Esophagus muscularis mucosa (tissue), 4 donors: ENCODE measurements at places on chromosomes 2 and 18. TPM values are rescaled to one million over a fixed set of nuclear protein-coding genes. Genes with fewer than 3 reads are reported as not detected.

Gene CHST9
- total RNA-seq, result 2.0 TPM

Gene CDK5R2
- total RNA-seq, result 0.33 TPM

Gene AFF3
- total RNA-seq, result 65.2 TPM

Gene GATA6
- total RNA-seq, result 35.5 TPM

Gene LYPD6B
- not detected for total RNA-seq

Gene SIGLEC15
- not detected for total RNA-seq

Gene SLC8A1
- 157 TPM for total RNA-seq

Gene LCT
- not detected for total RNA-seq

DNA sequence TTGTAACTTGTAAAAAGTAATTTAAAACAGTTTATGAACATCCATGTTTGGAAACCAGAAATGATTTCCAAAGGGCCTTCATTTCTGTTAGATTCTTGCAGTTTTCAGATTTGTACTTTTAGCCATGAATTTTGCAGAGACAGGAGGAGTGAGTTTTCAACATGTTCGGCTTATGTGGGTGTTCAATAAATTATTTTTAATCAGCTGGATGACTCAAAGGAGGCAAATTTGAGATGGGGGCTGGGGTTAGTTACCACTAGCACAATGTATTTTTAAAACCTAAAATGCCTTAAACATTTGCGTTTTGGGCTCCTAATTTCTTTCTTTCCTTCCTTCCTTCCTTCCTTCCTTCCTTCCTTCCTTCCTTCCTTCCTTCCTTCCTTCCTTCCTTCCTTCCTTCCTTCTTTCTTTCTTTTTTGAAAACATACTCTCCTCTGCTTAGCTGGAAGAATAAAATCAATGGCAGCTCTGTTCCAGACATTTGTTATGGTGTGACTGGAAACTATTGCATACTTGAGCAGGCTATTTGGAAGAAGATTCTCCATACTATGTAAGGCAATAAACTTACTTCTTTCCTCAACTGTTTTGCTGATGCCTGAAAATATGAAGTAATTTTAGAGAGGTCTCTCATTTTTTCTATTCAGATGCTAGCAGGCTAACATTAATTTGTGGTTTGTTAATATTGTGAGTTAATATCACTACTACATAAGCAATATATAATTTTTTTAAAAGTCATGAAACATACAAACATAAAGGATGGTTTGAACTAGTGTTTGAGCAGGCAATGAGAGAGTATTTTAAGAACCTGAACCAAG lies 394.4 kb downstream of the NYAP2 start:
- DNase-seq, result no peak

DNA sequence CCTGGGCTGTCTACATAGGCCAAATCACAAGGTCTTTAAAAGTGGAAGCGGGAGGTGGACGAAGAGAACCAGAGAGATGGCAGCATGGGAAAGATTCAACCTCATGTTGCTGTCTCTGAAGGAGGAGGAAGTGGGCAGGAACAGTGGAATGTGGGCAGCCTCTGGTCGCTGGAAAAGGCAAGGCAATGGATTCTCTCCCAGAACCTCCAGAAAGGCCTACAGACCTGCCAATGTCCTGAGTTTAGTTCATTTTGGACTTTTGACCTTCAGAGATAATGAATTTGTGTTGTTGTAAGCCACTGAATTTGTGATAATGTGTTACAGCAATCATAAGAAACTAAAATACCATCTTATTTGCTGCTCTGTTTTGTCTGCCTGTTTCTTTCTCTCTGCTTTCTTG lies 122.5 kb downstream of the RNF152 start:
- no peak for DNase-seq

DNA sequence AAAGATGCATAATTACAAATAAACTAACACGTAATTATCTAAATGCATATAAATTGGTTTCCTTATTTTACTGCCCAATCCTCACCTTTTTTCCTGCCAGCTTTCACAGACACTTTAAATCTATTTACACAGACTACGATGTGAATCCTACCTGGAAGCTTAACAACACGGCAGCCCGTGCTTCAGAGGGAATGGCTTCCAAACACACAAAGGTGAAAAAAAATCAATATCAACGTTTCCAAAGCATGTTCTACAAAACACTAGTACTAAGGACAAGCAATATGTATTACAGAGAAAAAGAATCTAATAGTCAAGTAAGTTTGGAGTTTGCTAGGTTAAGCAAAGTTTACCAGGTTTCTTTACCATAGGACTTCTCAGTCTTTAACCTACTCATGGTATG lies 4.4 kb downstream of the MAP4K3 start:
- DNase-seq, result no peak

- peak; percentile 39 for DNase-seq
Observed at GRCh38 chr2:23280401-23280800, 104.6 kb upstream of the KLHL29 start.

- DNase-seq, result no peak
Observed at GRCh38 chr2:46697830-46698323, 217.7 kb downstream of the MCFD2 start.

GRCh38 chr2:8656160-8656641 lies 25.7 kb upstream of the ID2 start:
- DNase-seq, result no peak

GRCh38 chr2:153495725-153496124 lies 17.2 kb upstream of the RPRM start:
- DNase-seq, result no peak

DNA sequence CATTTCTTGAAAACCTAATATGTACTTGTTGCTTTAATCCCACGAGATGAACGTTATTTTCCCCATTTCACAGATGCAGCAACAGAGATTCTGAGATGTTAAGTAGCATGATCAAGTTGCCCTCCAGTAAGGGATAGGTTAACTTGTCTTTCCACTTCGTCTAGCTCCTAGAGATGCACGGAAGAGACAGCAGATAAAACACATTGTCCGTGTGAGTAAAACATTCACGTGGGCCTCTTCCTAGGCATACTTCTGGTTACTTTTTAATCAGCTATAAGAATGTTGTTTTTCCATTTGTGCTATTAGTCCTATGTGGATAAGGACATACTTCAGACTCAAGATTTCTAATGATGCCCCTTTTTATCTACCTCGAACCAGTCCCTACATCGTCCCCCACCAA lies 1.2 kb upstream of the ARHGAP28 start:
- no peak for DNase-seq

DNA sequence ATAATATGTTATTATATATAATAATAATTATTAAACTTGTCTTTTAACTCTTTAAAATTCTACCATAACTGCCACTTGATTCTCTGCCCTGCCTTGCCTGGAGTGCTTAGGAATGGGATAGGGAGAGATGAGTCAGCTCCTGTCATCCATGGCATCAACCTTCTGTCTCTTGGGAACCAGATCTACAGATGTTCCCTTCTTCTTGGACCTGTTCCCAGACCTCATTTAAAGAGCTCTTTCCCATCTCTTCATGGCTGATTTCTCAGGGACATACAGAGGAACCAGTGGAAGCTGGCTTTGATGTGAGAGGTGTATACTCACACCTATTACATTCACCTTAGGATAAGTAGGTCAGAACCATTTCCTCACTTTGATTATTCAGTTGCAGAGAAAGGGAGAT lies 155.3 kb upstream of the MYO3B start:
- DNase-seq, result no peak

- DNase-seq, result no peak
Observed at GRCh38 chr2:166180951-166181812, 53.4 kb upstream of the SCN1A start.

GRCh38 chr2:166282154-166282553 lies 93.6 kb downstream of the SCN9A start:
- DNase-seq, result no peak

DNA sequence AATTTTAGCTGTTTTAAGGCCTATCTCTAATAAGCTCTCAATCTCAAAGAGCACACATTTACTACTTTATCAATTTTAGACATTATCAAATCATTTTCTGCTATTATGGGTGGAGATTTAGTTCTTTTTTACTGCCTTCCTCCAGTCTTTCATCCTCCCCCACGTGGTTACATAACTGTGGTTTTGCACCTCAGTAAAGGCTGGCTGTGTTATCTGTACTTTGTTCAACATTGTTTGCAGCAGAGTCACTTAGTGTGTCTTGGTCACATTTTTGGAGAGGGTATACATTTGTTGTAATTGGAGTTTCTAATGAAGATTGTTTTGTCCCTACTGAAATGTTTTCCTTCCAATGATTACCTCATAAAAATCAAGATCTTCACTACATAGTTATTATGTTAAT lies 549.6 kb upstream of the CELF4 start:
- DNase-seq, result no peak

- DNase-seq, result no peak
Observed at GRCh38 chr2:236974752-236975151, 110.9 kb upstream of the COPS8 start.

DNA sequence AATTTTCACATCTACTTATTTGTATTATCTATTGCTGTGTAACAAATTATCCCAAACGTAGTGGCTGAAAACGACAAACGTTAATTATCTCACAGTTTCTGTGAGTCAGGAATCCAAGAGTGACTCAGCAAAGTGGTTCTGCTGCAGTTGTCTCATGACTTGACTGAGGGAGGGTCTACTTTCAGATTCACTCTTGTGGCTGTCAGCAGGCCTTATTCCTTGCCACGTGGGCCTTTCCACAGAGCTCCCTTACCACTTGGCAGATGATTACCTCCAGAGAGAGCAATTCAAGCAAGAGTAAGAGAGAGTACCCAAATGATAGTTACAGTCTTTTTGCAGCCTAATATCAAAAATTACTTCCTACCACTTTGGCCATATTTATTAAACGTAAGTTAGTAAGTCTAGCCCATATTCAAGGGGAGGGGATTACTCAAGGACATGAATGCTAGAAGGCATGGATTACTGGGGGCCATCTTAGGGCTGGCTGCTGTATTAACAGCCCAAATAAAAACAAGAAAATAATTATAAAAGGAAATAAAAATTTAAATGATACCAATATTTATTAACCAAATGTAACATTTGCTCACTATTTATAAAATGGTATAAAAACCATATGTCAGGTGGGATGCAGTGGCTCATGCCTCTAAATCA lies 48.7 kb upstream of the NBEAL1 start:
- no peak for DNase-seq

DNA sequence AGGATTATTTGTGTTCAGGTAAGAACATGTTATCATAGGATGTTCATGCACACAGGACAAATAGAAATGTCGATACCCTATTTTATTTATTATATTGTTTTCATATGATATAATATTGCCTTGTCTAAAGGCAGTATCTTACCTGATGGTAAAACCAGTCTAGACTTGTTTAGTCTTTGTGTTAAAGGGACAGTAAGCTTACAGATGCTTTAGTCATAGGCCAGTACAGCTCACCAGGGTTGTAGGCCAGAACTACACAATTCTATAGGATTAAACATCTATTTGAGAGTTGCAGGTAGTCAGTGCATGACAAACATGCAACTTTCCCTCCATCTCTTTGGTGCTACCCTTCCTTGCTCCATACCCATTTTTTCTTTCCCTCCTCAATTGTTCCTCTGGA lies 158.5 kb downstream of the GALNT3 start:
- no peak for DNase-seq

DNA sequence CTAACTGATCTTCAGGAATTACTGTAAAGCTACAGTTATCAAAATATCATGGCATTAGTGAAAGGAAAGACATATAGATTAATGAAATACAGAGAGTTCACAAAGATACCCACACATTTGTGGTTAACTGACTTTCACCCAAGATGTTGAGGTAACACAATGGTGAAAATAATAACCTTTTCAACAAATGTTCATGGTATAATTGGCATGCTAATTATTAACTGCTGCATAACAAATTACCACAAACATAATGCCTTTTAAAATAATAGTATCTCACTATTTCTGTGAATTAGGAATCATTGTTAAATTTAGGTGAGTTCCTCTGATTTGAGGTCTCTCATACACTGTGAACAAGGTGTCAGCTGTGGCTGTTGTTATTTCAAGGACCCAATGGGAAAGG lies 1493.1 kb upstream of the ACVR2A start:
- no peak for DNase-seq

DNA sequence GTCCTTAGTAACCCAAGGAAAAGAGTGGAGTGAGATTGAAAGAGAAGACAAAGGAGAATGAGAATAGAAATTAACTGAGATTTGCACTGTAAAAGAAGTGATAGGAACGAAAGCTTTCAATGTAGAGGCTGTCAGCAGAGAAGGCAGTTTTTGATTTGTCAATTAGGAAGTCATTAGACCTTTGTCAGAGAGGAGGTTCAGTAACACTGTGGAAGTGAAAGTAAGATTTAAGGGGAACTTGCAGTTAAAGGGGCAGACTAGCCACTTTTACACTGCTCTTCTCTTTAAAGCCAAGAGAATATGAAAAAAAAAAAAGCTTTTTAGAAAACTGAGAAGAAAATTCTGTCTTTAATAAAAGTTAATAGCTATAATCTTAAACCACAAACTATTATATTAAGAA lies 11.5 kb upstream of the KYNU start:
- DNase-seq, result no peak

GRCh38 chr2:64201151-64201550 lies 56.9 kb upstream of the PELI1 start:
- DNase-seq, result no peak

DNA sequence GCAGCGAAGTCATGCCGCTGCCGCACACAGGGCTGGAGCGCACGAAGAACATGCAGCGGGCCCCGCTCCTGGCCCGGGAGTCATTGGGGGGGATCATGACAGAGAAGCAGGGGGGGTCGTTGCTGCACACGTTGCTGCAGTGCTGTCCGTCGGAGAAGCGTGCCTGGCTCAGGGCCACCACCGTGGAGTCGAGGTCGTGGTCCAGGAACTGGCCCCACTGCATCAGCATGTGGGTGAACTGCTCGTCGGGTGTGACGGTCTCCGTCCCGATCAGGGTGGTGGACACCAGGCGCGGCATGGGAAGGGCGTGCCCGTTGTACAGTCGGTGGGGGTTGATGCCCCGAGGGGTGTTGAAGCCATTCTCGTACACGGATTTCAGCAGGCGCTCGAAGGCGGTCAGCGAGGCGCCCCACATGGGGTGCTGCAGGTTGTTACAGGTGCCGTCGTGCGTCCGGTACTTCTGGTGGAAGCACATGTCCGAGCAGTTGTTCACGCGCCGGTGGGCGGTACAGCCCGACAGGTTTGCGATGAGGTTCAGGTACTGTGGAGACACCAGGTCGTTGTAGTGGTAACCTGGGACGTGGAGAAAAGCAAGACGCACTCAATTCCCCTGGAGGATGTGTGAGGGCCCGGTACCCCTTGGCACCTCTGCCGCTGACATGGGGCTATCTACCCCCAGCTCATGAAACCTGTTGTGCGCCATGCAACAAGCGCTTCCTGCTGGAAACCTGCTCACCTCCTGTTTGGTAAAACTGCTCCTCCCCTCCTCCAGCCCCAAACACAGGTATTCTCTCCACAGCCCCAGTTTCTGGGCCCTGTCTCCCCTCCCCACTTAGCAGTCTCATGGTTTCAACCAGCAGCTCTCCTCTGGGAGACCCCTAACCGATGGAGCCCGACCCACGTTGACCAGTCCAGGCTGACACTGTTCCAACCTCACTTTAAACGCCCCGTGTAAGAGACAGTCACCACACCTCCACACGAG lies 94.9 kb downstream of the PXDN start:
- no peak for DNase-seq
